ENCODE measurements at places on chromosomes 7 and 10.

GRCh38 chr7:37035631-37036030 is 311.3 kb upstream of the AOAH start:
- DNase-seq, result no peak

DNA sequence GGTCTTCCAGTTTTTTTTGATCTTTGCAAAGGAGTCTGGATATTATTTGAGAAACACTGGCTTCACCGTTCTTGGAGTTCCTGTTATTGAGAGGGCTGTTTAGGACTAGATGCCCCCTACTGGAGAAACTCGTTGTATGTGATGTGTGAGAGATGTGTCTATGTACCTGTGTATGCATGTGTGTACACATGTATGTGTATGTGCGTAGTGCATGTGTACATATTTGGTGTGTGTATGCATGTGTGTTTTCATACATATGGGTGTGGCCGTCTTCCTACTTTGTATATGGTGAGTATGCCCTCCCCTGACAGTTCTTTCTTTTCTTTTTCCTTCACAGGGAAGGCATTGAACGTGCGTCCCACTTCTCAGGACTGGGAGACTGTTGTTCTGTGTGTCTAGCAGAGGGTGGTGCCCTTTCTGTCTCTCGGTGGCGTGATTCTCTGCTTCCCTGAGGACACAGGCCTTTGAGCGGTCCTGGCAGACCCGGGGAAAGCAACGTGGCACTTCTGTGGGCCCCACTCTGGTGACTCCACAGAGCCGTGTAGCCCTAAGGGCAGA is 3.0 kb upstream of the CALHM3 start:
- DNase-seq, result peak; percentile 38

DNA sequence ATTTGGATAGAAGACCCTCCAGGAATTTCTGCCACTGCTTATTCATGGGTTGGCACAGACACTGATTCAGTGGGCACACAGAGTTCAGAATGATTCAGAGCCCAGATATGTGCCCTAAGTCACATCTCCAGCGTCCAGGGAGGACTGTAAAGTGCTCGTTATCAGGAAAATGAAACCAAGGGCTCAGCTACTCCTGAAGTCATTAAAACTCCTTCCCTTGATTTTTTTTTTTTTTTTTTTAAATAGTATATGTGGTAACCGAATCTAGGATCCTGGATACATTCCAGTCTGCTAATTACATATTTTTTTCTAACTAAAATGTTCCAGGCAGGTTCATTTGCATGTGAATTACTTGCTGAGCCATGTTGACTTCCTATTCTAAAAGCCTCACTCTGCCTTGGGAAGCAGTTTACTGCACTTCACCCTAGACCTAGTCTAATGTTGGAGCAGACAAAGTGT is 34.7 kb downstream of the MET start:
- DNase-seq, result peak; percentile 25

DNA sequence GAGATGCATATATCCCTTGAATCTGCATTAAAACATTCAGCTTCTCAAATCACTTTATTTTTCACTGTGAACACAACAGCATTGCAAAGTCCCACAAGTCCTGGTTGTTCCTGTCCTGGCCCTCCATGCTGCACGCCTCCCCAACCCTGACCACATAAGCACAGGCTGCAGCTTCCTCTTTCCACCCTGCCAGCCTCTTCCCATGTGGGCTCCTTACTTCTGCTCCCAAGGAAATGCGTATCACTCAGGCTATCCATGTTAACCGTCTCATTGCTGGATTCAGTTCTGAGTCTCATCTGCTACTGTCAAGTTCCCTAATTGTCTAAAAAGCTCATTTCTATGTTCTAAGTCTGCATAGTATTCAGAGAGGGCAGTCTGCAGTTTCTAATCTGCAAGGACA is 89.7 kb upstream of the ZPBP start:
- no peak for DNase-seq

DNA sequence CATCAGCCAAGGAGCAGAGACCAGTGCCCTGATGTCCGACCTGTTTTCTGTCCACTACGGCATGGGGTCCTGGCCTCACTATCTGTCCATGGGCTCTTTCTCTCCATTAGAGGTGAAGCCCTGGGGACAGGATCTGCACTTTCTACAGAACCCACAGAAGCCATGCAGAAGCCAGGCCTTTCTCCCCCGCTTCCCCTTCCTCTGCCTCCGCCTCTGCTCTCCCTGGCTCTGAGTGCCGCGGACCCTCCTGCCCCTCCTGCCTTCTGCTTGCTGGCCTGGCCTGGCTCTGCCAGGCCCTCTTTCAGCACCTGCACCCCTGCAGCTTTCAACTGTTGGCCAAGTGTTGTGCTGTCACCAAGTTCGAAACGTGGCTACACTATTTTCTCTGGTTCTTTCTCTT is 439.8 kb upstream of the ZMIZ1 start:
- DNase-seq, result no peak

DNA sequence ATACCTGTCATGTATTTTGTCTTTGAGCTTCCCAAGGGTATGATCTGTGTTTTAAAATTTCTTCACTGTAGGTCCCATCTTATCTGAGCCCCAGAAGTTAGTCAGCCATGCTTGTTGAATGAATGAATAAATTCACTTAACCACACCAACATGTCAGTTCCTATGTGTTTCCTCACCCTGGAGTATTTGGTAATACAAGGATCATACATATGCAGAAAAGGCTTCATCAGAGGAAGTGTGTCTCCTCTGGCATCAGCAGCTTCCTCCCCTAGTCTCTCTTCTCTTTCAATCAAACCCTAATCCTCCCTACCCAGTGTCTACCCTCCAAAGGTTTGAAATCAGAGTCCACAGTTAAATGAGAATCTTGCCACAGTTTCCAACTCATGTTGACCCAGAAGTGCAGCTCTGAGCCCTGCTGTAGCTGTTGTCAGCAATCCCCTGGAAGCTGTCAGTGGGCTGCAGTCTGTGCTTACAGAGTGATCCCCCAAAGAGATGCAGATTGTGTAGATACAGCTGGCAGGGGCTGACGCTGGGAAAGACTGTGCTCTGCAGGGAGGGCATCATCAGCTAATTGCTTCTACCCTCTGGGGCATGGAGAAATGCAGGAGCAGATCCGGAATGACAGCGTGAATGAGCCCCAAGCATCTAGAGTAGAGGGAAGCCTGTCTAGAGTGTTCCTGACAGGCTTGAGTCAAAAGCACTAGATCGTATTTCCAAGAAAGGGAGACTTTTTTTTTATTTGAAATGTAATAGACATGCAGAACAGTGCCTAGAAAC is 105.0 kb upstream of the WDR11 start:
- DNase-seq, result no peak

DNA sequence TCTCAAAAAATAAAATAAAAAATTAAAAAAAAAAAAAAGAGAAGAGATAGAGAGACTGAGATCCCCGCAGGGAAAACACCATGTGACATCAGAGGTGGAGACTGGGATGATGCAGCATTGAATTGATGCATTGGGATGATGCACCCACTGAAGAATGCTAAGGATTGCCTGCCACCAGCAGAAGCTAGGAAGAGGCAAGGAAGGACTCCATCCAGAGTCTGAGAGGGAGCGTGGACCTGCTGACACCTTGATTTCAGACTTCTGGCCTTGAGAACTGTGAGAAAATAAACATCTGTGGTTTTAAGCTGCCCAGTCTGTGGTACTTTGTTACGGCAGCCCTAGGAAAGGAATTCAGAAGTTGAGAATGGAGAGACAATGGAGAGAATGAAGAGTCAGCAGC is 89.8 kb upstream of the PRPS1L1 start:
- no peak for DNase-seq

DNA sequence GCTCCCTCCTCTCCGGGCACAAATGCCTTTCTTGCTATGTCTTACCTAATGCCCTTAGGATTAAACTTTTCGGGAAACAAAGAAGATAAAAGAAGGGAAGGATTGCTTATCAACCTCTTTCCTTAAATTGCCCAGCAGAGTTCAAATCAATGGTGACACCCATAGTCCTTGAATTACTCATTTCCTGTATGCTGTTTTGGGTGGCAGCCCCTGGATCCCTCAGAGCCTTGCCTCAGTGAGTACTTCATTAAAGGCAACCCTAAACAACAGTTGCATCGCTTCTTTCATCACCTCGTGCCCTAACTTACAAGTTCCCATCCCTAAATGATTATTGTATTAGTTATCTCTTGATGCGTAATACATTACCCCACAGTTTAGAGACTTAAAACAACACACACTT is 31.6 kb upstream of the WAPL start:
- DNase-seq, result no peak

DNA sequence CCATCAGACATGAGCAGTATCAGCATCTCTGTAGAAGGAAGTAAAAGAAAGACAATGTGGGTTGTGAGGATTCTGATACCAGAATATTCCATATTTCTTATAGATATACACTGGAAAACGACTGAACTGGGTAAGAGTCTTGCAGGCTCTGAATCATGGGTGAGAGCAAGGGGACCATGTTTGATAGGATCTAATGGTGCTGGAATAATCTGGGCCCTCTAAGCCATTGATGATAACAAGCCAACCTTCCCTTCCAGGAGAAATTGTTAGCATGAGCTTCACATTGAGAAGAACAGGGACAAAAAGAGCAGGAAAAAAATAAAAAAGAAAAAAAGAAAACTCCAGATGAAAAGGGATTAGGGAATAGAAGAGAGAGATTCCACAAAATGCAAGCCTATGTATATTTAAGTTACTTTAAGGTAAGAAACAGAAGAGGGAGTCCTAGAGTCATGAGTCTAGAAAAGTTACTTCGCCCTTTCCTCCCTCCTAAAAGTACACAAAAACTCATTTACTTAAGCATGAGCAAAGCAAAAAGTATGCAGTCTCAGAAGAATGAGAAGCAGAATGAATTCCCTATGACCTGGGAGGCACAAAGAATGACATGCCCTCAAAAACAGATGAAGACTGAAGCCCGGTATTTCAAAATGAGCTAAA is 181.9 kb downstream of the TMEM26 start:
- DNase-seq, result no peak

GRCh38 chr7:8177109-8177933 is 84.6 kb downstream of the ICA1 start:
- no peak for DNase-seq

GRCh38 chr10:49523301-49523700 is 15.6 kb downstream of the ERCC6 start:
- no peak for DNase-seq

DNA sequence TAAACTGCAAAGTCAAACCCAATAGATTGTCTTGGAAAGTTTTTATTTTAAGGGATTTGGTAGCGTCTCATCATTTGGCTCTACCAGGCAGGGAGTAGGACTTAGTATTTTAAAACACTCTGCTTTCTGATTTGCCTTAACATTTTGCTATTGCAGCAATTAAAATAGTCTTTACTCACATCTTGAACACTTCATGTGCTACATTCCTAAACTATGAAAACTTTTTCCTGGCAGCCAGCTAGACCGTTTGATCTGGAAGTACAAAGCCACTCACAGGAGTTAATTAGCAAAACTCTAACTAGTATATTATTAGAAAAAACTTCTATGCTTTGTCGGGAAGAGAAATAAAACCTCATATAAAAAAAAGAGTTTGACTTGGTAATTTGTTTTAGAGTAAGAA is 111.4 kb downstream of the TFPI2 start:
- DNase-seq, result no peak

GRCh38 chr10:480928-481552 is 208.4 kb downstream of the DIP2C start:
- peak; percentile 51 for DNase-seq

DNA sequence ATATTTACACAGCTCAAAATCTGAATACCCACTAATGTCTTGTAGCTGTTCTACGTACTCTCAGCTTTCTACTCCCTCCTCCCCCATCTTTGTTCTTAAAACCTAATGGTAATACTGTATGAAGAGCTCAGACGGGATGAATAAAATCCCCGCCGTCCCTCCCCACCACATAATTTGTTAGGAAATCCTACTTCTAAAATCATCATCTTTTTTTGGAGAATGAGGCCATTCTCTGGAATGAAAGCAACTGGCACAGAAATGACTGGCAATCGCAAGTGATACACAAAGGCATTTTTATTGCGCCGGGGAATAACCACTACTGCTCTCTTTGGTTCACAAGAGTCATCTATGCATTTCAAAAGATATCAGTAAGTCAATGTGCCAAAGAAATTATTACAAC is 27.3 kb downstream of the SLC35B4 start:
- DNase-seq, result no peak

GRCh38 chr7:126079151-126079550 is 1149.5 kb upstream of the POT1 start:
- no peak for DNase-seq

GRCh38 chr10:79418274-79418673 is 27.1 kb downstream of the ZCCHC24 start:
- DNase-seq, result no peak

- DNase-seq, result no peak
These were observed 4.6 kb downstream of the MGMT start for GRCh38 chr10:129471447-129472175.

- DNase-seq, result peak; percentile 13
These were observed 933 bp downstream of the MDFIC start for GRCh38 chr7:114922652-114923402.

DNA sequence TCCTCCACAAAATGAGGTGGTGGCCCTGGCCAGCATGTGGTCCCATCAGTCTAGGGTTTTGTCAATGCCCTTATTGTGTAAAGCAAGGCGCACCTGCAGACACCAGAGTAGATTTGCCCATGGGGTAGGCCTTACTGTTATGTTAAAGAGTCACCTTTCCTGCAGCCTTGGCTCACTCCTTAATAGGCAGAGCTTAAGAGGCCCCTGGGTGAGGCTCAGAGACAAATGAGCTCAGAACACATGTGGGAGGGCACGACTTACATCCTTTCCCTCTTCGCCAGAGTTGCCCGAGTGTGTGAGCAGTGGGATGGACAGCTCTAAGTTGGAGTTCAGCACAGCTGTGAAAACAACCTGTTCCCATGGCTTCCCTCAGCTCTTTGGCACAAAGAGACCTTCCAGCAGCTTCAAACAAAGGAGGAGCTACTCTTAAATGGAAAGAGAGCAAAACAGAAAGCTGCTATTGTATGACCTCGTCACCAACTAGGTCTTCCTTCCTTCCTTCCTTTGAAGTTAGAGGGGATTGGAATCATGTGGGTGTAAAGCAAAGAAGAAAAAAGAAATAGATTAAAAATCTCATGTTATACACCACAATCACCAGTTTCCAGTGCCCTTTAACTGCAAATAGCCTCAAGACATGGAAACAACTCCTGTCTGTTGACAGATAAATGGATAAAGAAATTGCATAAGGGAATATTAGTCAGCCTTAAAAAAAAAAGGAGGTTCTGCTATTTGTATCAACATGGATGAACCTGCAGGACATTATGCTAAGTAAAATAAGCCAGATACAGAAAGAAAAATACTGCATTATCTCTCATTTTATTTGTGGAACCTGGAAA is 11.9 kb upstream of the XPNPEP1 start:
- no peak for DNase-seq

DNA sequence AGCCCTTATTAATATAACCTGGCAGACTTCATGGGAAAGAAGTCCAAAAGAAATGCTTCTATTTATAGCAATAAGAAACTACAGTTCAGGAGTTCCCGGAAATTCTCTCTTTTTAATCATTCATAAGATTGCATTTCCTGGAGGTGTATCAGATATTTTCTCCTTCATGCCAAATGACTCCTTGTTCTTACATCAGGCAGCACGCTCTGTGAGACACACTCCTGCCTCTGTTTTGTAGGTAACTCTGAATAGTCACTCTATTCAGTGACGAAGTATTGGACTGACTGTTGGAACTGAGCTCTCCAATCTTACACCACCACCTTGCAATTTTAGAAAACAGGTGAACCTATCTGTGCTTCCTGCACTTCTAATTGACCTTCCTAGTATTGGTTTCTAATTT is 78.7 kb upstream of the MSRB2 start:
- DNase-seq, result no peak

GRCh38 chr7:2956526-2957368 is 86.9 kb downstream of the CARD11 start:
- DNase-seq, result no peak

Measured in mucosa of gallbladder (tissue), 1 donor.